HuH-7 (cell line): ENCODE measurements at places on chromosomes 6 and 20.

GRCh38 chr20:12051206-12052163, 133.8 kb downstream of the BTBD3 start:
- no peak for DNase-seq

DNA sequence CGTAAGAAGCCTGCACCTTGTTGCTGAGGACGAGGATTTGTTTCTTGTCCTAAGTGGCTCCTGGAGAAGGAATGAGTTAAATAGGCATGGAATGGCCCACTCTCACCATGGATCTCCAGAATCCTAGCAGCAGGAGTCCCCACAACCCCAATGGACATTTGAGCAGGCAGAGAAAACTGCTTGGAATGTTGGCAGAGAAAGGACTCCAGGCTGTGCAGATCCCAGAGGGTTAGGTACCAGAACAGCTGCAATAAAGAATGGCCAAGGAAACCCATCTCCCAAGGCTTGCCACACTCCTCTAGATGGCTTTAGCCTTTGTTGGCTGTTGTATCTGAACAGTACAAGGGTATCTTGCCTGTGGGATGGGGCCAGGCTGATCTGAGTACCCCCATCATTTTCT, 1415.7 kb upstream of the ADGRB3 start:
- no peak for DNase-seq

- no peak for DNase-seq
Measured at GRCh38 chr6:71248306-71248765, 40.3 kb upstream of the OGFRL1 start.

DNA sequence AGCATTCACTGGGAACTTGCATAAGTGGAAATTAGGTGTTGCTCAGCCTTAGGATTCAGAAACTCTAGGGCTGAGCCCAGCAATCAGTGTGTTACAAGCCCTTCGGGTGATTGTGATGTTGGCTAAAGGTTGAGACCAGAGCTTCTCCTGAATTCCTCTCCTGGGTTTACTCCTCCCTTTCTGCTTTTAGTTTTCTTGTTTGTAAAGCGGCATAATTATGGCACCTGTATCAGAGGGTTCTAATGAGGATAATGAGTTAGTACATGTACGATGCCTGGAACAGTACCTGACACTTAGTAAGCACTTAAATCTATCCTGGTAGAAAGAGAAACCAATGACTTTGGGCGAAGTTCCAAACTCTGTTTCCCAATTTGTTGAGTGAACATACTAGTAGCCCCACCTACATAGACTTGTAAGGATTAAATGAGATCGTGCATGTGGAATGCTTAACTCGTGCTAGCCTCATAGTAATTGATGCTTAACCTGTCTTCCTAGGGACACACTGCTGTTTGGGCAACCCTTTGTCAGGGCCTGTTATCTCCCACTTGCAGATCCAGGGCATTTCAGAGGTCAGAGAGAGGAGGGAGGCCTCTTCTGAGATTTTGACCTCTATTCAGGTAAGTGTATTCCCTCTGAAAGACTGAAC, 932 bp upstream of the EZR start:
- DNase-seq, result no peak

- no peak for DNase-seq
Measured at GRCh38 chr6:67896476-67896875, 738.6 kb upstream of the ADGRB3 start.

- no peak for DNase-seq
Measured at GRCh38 chr6:130240232-130240631, 17.5 kb upstream of the SAMD3 start.

DNA sequence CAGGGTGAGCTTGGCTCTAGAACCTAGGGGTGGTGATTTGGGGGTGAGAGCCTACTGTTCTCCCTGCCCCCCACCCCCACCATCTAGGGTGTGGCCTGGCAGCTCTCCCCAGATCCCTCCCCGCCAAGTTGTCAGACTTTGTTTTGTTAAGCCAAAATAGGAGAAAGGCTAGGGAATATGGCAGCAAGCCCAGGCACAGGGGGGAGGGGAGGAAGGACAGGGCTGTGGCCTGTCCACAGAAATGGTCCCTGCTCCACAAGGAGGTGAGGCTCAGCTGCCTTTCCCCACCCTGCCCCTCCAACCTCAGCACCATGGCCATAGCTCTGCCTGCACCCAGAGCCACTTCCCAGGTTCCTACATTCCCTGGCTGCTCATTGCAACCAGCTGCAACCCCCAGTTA, 17.2 kb downstream of the SCUBE3 start:
- no peak for DNase-seq

GRCh38 chr6:137754366-137754765, 112.7 kb upstream of the TNFAIP3 start:
- DNase-seq, result no peak

DNA sequence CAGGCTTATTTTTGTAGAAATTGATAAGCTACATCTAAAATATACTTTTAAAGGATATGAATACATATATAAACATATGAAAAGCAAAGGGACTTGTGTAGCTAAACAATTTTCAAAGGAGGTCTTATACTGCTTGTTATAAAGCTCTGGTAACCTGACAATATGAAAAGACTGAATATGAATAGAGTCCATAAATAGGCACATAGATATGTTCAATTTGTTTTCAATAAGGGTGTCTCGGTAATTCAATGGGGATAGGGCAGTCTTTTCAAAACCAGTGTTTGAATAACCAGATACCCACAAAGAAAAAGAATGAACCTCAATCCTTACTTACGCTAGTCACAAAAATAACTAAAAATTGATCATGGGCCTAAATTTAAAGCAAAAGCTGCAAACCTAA, 9.3 kb upstream of the MAP3K5 start:
- no peak for DNase-seq

GRCh38 chr6:39282774-39283173, 31.4 kb downstream of the KCNK17 start:
- DNase-seq, result no peak

DNA sequence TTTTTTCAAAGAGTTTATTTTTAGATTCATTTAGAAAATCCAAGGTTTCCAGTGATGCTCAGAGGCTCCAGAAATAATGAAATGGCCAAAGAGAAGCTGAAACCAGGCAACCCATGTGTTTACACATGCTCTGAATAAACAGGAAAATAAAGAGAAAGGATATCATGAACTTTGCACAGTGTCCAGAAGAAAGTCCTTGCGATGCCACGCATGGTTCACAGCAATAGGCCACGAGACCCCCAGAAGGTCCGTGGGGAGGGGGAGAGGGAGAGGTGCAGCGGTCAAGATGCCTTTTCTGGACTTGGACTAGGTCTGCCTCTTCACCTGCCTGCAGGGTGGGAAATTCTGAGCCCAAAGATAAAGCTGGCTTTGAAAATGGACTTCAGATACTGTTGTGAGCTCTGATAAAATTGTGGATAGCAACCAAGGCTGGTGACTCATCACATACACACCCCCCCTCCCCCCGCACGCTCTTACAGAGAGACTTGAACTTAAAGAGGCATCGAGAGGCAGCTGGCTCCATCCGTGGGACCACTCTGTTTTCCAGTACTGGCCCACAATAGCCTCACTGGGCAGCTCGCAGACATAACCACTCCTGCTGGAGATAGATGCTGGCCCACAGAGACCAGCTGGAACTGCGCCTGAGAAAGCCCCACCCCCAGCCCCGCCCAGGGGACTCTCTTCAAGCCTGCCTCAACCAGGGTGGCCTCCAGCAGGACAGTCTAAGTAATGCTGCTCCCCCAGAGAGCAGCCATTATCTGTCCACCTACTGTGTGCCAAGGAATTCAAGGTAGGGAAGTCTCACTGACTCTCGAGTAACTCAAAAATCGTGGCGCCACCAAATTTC, 21.2 kb upstream of the NFATC2 start:
- peak; percentile 60 for DNase-seq

DNA sequence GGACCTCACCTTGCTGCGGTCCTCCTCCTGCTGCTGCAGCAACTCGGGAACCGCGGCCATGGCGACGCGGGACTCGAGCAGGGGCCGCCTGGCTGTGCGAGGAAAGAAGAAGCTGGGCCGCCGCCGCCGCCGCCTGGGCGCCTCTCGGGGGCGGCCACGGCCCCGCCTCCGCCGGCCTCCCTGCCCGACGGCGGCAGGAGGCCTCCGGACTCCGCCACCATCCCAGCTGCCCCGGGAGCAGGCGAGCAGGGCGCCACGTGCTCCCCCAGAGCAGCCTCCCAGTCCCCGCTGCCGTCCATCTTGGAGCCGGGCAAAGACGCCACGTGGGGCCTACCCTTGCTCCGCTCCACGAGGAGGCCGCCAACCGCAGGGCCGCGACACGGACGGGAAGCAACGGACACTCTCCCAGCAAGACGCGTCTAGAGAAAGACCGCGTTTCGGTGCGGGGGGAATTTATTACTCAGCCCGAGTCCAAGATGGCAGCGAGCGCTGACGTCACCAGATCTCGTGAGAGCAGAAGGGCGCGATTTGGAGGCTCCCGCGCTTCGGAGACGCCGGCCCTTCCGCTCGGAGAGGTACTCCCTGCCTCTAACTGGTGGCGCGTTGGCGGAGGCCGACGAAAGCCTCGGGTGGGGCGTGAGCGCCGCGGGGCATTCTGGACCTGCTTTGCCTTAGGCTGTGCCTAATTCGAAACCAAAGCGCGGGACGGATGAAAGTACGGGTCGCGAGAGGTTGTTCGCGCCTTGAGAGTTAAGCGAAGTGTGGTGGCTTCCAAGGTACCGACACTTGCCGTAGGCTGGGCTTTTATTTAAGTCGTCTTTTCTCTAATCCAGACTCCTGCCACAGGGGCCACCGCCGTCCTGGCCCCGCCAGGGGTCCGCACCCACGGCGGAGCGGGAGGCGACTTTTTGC, at the start of the genes MGME1 and SNX5:
MGME1 (plus strand) TSS at position 653 of the 912 bp plus-strand sequence. CDS start 842 bp downstream, outside the sequence.
SNX5 (minus strand) TSS at position 429 of the 912 bp plus-strand sequence; CDS start at position 60, 369 bp downstream.
- DNase-seq, result peak; percentile 98

GRCh38 chr6:28944412-28944865, 20.7 kb upstream of the TRIM27 start:
- no peak for DNase-seq

DNA sequence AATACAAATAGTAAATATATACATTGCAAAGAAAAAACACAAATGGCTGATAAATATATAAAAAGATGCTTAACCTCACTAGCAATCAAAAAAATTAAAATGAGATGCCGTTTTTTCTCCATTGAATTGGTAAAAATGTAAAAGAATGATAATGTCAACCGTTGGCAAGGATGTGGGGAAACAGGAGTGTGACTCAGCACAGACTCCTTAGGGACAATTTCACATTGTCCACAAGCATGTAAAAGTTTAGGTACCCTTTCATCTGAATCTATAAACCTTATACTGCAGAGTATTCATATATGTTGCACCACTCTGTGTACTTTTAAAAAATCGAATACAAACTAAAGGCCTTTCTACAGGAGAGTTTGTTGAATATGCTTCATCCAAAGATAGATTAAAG, 143.1 kb upstream of the RREB1 start:
- DNase-seq, result no peak

DNA sequence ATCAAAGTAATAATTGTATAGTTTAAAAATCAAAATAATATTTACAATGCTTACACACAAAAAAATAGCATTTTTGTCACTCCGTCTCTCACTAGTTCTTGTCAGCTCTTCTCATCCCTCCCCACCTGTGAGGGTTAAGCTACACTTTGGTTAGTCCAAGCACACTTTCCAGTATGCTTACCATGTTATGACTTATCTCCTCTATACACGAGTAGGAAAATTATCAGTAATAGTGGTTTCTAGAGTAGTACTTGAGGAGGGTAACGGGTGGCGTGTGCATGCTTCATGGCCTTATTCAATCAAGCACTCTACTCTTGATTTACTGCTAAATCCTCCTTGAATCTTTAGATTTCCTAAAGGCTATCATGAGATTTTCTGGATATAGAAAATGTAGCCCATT, 443.7 kb downstream of the UTRN start:
- DNase-seq, result no peak

- no peak for DNase-seq
Measured at GRCh38 chr6:83466328-83466727, 35.5 kb upstream of the ME1 start.

DNA sequence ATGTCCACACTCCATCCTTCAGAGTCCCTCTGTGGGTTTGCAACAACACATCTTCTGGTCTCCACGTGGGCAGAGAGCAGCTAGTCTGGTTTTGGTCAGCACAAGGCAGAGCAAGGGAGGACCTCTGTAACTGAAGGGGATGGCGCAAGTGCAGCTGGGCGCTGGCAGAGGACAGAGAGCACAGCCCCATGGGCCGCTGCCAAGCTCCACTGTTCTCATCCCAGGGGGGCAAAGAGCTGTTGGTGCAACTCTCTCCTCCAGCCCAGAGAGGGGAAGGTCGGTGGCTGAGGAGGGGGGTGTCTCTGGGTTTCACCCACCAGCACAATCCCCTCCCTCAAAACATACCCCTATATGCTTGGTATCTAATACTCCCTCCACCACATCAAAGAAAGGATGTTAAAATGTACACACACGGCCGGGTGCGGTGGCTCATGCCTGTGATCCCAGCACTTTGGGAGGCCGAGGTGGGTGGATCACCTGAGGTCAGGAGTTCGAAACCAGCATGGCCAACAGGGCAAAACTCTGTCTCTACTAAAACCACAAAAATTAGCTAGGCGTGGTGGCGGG, 9.1 kb downstream of the ATP9A start:
- DNase-seq, result no peak
